Stimulated activated CD8-positive, alpha-beta memory T cell treated with anti-CD3 and anti-CD28 coated beads, Interleukin-15, amount 100 ng/mL, for 24 hours (primary cell): ENCODE measurements at places on chromosomes 2 and 18.
A peak's percentile ranks its signal among the peaks of the same experiment; 100 is the strongest.

- no peak for DNase-seq
Measured at GRCh38 chr2:42841344-42841743, 49.0 kb upstream of the HAAO start.

DNA sequence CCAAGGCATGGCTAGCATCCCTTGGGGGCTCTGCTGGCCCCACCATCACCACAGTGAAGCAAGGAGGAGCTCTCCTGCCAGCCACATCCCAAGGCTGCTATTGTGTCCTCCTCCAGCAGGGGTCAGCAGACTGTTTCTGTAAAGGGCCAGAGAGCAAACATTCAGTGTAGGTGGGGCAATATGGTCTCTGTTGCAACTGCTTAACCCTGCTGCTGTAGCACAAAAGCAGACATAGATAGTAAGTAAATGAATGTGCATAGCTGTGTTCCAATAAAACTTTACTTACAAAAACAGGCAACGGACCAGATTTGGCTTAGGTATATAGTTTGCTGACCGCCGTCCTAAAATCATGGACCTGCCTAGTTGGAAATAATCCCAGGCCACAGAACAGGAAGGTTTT is 36.4 kb upstream of the ZBTB7C start:
- peak; percentile 26 for DNase-seq

DNA sequence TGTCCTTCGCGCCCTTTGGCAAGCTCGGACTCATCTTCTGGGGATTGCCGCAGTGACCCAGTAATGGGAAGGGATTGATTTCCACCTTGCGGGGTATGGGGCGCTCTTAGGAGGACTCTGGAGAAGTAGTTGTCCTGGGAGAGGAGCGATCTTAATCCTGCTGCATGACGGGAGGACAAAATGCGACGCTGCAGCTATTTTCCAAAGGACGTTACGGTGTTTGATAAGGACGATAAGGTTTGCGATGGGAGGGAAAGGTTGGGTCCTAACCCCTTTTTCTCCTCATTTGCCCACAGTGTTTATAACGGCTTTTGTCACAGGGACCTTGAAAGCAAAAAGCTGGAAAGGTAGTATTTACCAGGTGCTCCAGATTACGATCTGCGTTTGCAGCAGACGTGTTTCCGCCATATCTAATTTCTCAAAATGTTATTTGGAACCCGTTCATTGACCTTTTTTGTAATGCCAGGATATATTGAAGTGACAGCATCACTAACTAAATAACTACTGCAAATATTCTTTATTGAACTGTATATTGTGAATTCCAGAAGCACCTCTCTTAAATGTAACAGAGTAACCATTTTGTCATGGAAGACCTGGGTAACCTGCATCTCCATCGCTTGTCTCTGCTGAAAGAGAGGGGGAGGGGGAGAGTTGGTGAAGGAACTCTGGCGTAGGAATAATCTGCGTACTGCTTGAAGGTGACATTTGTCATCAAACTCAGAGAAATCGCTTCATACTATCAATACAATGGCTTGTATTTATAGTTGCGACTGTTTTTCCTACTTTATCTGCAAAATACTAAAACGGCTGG is 590 bp downstream of the MDH1 start:
- DNase-seq = no peak

DNA sequence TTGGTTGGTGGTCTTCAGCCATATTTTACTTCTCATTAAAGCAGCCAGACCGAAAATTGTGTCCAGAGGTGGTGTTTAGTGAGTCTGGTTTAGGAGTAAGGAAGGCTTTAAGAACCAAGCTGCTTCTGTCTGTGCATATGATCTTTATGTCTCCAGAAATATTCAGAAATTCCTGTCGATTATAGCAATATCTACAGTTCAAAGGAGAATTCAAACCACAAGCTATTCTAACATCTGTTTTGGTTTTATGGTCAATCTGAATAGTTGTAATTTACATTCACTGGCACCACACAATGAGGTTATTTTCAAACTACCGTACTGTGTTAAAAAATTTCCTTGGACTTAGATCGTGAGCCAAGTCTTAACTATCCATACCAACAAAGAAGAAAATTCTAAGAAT is 11.3 kb downstream of the UPP2 start:
- no peak for DNase-seq

- DNase-seq = no peak
Measured at GRCh38 chr2:109481196-109481555, 132.6 kb downstream of the SEPTIN10 start.

DNA sequence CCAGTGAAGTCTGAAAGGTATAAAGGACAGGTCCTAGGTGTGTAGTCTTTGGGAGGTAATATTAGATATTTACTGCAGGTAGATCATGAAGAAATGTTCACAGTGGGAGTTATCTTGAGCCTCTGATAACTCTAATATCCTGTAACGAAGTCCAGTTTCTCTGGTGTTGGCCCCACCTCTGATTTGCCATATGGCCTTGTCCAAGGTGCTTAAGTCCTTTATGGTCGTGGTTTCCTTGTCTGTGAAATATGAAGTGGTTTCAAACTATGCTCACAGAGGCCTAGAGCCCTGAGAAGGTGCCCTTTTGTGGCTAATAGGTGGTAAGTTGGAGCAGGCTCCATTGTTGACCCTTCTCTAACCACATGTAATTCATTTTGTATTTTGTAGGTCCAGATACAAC is 190.7 kb downstream of the ICOS start:
- DNase-seq = no peak

DNA sequence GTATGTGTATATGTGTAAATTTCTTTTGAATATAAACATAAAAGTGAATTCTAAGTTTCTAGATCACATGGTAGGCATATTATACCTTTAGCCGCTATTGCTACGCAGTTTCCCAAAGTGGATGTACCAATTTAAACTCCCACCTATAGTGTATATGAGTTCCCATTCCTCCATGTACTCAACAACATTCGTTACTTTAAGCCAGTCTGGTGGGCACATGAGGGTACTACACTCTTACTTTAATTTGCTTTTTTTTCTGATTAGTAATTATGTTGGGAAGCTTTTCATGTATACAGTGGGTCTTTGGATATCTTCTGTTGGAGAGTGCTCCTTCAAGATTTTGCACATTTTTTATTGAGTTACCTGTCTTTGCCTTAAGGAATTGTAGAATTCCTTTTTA is 683.8 kb downstream of the ERBB4 start:
- no peak for DNase-seq

DNA sequence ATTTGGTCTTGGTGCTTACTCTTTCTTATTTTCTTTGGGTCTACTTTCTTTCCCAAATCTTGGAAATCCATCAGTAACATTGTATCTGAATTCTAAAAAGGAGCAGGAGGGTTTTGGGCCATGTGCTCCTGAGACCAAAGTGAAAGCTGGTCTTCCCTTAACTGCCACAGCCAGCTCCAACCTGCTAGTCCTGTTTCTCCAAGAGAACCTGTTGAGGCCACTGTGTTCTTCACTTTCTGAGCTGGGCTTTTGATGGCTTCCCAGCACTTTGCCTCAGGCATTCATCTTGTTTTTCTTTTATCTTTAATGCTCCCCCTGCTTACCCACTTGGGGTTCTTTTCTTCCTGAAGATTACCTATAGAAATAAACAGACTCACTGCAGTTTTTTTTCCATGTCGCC is 53.3 kb downstream of the ARHGAP28 start:
- DNase-seq = no peak

- DNase-seq = no peak
Measured at GRCh38 chr2:224111576-224111975, 72.5 kb upstream of the SERPINE2 start.

DNA sequence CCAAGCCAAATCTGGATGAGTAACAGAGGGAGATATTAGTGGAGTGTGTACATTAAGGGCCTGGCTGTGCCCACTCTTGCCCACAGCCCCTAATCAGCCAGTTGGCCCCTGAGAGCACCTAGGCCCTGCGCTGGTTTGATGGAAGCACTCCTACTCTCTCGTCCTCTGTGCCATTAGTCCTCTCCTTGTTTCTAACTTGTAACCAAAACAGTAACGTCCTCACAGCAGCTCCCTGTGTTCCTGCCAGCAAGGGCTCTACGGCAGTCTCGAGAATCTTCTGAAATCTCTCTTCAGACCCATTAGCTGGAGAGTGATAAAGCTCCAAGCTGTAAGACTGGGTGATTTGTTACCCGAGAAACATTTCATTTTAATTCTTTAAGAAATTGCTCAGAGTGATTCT is 76.1 kb downstream of the LRRC30 start:
- DNase-seq = no peak

- DNase-seq = no peak
Measured at GRCh38 chr2:104938231-104938941, 84.5 kb downstream of the POU3F3 start.

GRCh38 chr2:37654932-37655841 is 16.3 kb downstream of the CDC42EP3 start:
- DNase-seq = no peak

GRCh38 chr18:57901825-57902589 is 98.9 kb upstream of the ATP8B1 start:
- no peak for DNase-seq

DNA sequence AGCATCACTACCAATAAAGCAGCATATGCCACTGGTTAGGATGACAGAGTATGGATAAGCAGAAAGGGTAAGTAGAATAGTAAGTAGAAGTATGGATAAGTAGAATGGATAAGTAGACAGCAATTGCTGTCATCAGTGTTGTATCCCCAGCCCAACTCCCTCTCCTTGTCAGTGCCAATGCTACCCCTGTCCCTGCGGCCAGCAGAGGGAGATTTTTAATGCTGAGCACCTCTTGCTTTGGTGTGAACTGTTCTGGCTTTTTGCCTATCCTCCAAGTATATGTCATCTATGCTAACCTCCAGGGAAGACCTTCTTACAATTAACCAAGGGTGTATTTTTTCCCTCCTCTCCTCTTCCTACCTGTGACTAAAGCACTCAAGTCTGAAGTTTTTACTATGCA is 136.7 kb upstream of the SPHKAP start:
- no peak for DNase-seq

GRCh38 chr2:134482766-134483340 is 229.0 kb downstream of the MGAT5 start:
- DNase-seq = no peak

DNA sequence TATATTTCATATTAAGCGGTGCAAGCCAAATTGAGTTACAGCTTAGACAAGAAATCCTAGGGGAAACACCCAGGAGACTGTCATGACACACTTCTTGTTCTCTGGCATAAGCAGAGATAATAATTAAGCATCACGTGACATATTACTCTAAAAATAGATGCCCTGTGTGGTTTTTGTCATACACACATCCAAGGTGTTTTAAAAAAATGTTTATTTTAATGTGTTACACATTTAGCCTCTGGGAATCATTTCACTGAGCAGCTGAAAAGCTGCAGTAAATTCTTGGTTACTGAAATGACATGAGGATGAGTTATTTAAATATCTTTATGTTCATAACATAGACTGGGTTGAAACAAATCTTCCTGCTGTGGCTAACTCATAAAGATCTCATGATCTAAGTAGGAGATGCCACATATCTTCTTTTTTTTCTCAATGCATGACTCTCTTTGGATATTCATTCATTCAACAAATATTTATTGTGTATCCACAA is 38.0 kb upstream of the ERMN start:
- no peak for DNase-seq

GRCh38 chr2:29010946-29011345 is 29.8 kb downstream of the TOGARAM2 start:
- no peak for DNase-seq

DNA sequence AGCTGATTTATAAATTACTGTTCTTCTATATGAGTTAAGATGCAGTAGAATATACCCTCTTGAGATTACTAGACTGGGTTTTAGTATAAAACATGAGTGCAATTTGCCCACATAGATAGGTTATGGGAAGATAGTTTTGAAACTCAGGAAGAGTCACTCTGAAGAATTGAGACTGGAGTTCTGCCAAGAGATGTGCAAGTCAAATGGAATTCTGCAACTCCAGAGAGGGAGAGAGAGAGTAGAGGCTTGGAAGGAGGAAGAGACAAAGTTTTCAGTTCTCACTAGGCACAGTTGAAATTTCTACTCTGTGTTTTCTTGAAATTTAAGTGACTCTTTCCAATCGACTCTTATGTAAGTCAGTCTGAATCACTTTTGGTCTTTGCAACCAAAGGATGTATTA is 878.8 kb downstream of the TSN start:
- no peak for DNase-seq

DNA sequence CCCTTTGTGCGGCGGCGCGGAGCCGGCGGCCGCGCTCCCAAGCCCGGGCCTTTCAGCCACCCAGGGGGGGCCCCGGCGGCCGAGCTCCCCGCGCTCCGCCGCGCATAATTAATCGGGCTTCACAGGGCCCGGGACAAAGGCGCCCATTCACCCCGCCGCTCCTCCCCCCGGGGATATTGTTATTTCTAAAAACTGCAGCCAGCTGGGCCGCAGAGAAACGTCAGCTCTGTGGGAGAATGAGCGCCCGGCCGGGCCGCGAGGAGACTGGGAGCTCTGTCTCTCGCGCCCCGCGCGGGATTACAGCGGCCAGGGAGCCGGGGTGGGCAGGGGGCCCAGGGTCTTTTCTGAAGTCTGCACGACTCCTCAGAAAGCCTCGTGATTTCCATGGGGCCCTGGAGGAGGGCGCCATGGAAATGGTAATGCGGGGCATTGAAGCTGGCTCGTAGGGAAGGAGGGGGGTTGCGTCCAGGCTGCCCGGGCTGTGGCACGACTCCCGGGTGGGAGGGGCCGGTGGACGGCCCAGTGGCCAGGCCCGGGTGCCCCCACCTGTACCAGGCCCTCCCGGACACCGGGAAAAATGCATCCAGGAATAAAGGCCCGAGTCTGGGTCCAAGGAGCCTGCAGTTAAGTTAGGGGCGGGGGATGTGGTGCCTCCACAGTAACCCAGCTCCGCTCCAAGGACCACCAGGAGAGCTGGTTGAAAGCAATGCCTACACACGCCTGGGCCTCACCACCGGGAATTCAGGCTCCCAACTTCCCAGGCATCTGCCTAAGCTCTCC is 125.3 kb downstream of the ZFP36L2 start:
- DNase-seq = no peak

GRCh38 chr2:48434101-48434500 is 95.9 kb upstream of the STON1 start:
- no peak for DNase-seq

DNA sequence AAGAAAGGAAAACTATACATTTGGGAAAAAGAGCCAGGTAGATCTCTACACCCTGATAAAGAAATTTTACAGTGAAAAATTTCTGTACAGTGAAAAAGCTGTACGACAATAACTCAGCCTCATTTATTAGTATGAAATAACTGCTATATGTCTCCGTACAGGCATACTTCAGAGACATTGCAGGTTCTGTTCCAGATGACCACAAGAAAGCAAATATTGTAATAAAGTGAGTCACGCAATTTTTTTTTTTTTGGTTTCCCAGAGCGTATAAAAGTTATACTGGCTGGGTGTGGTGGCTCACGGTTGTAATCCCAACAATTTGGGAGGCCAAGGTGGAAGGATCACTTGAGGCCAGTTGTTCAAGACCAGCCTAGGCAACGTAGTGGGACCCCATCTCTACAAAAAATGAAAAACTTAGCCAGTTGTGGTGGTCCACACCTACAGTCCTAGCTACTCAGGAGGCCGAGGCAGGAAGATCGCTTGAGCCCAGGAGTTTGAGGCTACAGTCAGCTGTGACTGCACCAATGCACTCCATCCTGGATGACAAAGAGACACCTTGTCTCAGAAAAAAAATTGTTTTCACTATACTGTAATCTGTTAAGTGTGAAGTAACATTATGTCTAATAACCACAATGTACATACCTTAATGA is 28.2 kb upstream of the AMMECR1L start:
- DNase-seq = no peak
